ENCODE measurements at places on chromosomes 6 and 20.

GRCh38 chr6:38378801-38379200 lies 260.9 kb downstream of the BTBD9 start:
- no peak for DNase-seq

- no peak for DNase-seq
Observed at GRCh38 chr20:676315-676937, 824 bp upstream of the SCRT2 start.

- no peak for DNase-seq
Observed at GRCh38 chr20:17653835-17654648, 28.0 kb downstream of the RRBP1 start.

DNA sequence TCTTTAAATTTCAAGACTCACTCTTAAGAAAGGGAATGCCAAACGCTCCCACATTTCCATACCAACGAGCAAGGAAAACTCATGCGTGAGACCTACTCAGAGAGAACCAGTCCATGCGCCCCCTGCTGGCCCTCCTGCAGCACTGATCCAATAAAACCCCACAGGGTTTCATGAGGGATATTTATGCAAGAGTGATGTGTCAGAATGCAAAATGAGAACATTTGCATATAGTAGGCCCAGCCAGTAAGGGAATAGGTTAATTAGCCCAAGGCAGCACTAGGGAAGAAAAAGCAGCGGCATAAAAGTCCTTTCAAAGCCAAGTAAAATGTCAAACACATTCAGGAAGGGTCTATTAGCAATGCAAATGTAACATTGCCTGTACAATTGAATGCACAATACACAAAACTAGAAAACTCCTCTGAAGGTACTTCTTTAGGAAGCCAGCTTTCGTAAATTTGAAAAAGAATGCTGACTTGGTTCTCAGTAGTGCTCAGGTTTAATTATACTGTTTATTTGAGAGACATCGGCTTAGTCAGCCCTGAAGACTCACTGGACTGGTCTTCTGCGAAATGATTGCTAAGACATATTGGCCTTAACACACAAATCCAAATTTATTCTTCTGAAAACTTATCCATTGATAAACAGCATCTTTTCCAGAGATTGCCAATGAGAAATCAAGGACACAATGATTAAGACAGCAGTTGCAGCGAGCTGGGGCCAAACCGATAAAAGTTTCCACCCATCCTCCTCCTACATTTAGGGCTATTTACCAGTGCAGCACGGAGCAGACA lies 93.2 kb downstream of the GMPR start:
- DNase-seq, result peak; percentile 62

DNA sequence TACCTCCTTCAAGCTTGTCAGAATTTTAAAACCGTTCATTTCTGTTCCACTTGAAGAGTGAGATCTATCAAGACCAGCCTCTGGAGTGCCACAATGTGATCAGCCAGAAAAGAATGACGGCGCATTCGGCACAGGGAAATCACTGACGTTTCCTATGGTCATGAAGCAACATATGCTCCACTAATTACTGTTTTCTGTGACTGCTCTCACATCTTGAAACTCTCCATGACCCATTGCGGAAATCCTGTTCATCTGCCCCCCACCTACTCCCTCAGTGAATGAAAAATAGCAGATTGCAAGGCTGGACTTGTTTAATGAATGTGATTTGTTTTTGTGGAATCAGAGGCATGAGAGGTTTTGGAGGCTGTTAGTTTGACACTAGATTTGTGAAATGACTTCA lies 53.2 kb downstream of the SAMD5 start:
- DNase-seq, result no peak

DNA sequence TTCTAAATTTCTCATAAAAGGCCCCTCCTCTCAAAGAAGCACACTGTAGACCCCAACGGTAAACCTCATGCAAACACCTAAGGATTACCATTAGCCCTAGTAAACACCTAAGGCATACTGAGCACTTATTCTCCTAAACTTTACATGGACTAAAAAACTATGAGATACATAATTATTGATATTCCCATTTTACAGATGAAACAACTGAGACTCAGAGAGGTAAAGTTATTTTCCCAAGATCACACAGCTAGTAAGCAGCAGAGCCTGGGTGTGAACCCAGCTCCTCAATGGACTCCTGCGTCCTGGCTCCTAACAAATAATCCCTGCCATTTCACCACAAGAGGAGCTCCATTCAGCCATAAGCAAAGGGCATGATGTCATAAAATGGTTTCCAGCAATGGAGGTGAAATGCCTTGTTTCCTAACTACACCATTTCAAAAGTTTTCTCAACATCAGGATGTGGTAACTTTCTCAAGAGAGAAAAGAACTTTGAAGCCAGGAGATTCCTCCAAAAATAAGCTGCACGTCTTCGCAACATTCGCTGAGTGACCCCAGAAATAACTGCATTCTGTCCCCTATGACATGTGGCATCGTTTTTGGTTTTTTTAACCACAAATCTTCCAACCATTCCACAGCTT lies 4.1 kb downstream of the ATP9A start:
- no peak for DNase-seq

DNA sequence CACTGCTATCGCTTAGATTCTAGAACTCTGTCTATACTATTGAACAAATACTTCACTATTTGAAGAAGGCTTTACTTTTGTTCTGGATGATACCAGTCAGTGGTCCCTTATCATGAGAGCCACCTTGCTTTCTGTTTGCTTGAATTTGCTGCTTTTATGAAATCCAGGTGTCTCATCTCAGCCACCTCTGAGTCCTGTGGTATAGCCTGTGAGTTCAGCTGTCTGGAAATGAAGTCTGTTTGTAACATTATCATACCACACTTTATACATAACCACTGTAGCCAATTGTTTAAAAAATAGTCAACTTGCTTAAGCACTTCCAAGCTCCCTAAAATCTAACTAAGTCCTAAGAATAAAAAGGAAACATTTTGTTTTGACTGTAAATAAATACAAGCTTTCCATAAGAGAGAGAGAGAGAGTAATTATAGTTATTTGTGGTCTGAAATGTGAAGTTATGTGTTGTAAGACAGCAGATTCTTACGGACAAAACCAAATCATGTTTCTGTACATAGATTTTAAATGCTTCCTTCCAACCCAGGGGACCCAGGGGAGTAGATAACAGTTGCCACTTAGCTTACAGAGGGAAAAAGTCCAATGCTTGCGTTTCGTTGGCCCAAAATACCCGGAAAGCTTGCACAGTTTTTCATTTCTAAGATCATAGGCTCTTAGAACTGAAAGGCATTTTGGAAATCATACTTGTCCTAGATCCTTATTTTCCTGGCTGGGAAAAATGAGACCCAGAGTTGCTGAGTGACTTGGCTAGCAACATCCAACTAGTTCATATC lies 1107.8 kb upstream of the FLRT3 start:
- DNase-seq, result no peak

- DNase-seq, result no peak
Observed at GRCh38 chr6:423055-423798, 31.7 kb downstream of the IRF4 start.

DNA sequence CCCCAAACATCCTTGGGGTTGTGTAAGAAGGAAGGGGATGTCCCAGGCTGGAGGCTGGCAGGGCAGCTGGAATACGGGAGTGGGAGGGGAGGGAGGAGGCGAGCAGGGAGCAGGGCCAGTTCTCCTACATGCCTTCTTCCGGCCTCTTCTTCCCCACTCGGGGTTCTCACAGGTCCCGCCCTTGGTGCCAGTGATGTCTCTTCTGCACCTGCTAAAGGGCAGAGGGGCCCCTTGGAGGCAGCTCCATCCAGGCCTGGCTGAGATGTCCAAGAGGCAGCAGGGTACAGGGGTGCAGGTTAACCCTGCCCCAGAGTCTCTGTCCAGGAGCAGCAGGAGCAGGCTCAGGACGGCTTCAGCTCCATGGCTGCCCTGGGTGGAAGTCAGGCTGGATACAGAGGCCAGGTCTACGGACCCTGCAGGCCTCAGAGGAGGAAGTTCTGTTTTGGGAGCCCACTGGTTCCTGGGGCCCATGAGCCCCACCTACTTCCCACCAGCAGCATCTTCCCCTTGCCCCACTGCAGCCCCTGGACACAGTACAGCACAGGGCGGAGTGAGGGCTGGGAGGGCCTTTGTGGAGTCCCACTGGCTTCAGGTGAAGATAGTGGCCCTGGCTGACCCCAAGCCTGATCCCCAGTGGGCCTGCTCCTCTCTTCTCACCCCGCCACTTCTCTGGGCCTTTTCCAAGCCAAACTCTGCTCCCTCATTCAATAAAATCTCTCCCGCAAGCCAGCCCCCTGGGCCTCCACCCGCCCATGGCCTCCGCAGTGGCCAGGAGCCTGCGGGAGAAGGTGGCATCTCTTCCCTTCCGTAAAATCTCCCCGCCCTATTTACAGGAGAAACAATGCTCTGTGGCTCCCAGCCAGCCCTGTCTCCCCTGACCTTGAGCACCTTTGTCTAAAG lies 60.4 kb downstream of the YTHDF1 start:
- DNase-seq, result no peak

DNA sequence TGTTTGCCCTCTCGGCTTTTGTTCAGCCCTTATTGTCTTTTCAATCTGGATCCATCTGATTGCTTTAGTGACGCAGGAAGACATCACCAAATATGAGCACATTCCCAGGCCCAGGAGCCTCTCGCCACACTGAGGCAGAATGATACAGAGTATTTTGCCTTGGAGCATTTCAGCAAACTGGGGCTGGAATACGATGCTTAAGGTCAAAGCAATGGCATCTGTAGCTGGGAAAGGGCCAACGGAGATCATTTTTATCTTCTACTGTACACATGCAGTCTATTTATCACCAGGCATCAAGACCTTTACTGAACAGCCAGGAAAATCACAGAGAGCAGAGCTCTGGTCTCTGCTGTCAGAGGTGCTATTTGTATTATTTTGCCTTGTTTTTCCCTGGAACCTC lies 655.3 kb downstream of the RNF144B start:
- DNase-seq, result no peak
